ENCODE measurements at places on chromosomes 2 and 18.

DNA sequence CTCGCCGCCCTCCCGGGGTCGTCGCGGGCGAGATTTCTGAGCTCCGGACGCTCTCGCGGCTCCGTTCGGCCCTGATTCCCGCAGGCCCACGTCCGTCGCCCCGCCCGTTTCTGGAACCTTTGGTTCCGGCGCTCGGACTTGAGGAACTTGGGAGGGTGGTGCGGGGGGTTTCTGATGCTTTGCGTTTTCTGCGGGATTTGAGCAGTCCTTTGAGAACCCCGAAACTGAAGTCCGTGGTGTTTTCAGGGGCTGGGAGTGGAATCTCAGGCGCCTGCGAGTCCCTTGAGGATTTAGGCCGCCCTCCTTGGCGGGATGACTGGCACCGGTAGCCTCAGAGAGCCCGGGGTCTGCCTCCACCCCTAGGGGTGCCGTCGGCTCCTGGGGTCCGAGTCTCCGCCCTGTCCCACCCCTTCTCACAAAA is 336 bp downstream of the THNSL2 start:
- DNase-seq: peak; percentile 53

GRCh38 chr2:186426153-186427016 is 59.7 kb upstream of the ZC3H15 start:
- no peak for DNase-seq

GRCh38 chr2:218623366-218623705 is 15.6 kb downstream of the PLCD4 start:
- no peak for DNase-seq

DNA sequence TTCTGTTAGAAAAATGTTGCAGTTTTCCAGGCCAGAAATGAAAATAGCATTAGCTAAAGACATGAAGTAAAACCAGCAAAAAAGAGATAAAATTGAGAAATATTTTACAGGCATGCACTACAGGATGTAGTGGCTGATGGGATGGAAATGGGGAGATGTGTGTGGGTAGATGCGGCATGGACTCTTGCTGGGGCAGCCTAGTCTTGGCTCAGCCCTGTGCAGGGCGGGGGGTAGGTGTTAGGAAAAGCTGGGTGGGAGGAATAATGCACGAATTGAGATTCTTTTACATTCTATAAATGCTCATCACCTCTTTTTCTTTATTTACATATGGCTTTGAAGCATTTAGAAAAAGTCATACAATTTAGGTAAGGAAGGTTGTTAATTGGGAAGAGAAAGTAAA is 334.2 kb downstream of the NUP35 start:
- no peak for DNase-seq

- no peak for DNase-seq
These were observed 156.8 kb upstream of the UNC80 start for GRCh38 chr2:209614690-209615369.

DNA sequence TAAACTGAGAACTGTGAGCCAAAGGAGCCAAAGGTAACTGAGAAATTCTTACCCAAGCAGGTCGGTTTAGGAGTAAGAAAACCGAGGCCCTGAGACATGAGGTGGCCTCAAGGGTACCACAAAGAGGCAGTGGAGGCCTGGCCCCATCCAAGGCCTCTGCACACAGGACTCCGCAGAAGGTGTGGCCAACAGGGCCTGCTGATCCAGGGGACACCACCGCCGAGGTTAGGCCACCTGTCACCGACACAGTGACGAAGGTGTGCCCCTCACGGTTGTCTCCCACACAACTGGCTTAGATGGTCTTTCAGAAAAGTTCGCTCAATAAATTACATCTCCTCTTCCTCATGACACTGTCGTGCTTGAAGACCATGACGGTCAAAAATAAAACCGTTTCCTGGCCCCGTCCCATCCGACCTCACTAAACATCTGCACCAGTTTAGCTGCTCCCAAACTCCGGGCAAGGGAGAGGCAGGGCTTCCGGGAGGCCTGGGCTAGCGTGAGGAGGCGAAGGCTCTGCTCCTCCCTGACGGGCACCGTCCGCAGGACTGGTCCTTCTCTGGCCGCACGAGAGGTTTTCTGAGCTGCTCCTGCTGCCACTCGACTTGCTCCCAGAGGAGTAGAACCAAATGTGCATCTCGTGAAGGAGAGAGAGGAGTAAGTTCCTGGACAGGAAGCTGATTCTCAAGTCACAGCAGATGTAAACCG is 442.0 kb downstream of the EIPR1 start:
- no peak for DNase-seq

GRCh38 chr18:43001821-43002220 is 113.7 kb downstream of the RIT2 start:
- DNase-seq: no peak

GRCh38 chr2:218149848-218150440 is 16.8 kb downstream of the CXCR1 start:
- DNase-seq: no peak

GRCh38 chr2:46377666-46378560 is 80.7 kb downstream of the EPAS1 start:
- DNase-seq: no peak

DNA sequence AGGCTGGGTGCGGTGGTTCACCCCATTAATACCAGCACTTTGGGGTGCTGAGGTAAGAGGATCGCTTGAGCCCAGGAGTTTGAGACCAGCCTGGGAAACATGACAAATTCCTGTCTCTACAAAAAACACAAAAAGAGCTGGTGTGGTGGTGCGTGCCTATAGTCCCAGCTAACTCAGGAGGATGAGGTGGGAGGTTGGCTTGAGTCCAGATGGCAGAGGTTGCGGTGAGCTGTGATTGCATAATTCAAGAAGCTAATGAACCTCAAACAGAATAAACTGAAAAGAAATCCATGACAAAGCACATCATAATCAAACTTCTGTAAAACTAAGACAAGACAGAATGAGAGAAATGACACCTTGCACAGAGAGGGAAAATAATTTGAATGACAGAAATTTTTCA is 54.8 kb downstream of the SEMA4F start:
- no peak for DNase-seq

DNA sequence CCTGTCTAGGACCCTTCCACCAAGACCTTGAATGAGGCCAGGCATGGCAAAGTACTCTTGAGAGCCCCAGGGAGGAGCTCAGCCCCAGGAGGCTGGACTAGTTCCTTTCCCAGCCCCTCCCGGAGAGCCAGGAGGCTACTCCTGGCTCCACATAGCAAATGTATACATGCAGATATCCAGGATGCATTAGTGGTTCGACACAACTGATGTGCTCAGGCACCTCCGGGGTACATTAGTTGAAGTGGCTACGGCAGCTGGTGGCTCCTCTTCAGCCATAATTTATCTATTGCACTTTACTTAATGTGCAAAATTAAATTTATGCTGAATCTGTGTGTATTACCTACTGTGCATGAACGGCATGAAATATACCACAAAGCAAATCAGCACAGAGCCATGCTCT is 182.8 kb upstream of the MEIS1 start:
- no peak for DNase-seq

- DNase-seq: no peak
These were observed 58.5 kb downstream of the INPP5D start for GRCh38 chr2:233118648-233119000.

DNA sequence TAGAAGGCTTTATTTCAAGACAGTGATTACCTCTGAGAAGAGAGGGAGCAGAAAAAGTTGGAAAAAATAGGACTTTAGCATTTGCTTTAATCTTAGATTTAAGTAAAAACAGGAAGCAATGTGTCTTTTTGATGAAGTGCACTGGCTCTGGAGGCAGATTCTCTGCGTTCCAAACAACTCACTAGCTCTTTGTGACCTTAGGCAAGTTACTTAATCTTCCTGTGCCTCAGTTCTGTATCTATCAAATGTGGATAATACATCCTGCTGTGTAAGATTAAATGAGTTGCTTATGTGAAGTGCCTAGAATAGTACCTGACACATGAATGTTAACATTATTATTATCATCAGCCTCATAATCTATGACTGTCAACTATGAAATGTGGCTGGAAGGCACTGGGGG is 42.3 kb downstream of the RPRD1A start:
- DNase-seq: no peak

GRCh38 chr2:237979331-237979730 is 12.5 kb downstream of the UBE2F start:
- DNase-seq: no peak

DNA sequence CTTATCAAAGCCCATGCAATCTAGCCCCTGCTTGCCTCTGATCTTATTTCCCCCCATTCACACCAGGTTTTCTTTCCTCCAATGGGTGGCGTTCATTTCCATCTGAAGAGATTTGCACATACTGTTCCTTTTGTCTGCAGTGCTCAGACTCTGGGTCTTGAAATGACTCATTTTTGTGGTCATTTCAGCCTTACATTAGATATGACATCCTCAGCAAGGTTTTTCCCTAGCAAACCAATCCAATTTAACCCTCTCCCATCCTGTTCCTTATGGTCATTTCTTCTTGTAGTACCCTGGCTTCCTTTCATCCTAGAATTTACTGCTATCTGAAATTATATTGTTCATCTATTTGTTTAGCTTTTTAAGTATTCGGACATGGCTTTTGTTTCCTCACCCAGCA is 42.5 kb upstream of the SCN1A start:
- DNase-seq: no peak

GRCh38 chr2:32523686-32524085 is 104.2 kb upstream of the TTC27 start:
- no peak for DNase-seq

DNA sequence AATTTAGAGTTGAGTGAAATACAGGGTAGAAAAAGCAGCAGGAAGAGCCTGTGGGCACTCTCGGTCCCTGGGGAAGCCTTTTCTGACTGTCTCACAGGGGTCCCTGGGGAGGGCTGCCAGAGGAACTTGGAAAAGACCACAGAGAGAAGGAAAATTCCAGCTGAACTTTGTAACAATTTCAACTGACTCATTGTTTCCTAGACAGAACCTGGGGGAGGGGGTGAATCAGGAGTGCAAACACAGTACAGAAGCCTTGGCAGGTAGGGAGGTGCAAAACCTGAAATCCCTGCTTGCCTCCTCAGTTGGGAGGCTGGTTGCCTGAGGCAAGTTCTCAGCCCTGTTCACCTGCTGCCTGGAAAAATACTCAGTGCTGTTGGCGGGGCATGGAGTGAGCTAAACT is 106.8 kb downstream of the GRB14 start:
- no peak for DNase-seq

- DNase-seq: no peak
These were observed 179.4 kb downstream of the INHBB start for GRCh38 chr2:120525056-120526046.

- DNase-seq: no peak
These were observed 178.1 kb downstream of the SLC8A1 start for GRCh38 chr2:40273734-40274182.

GRCh38 chr2:5093056-5093455 is 599.1 kb upstream of the SOX11 start:
- DNase-seq: no peak

- DNase-seq: no peak
These were observed 275.1 kb downstream of the CDH20 start for GRCh38 chr18:61608316-61608715.

- peak; percentile 90 for DNase-seq
These were observed 1.8 kb upstream of the AGBL5 start for GRCh38 chr2:27049422-27050280.

GRCh38 chr18:79529296-79529695 is 133.6 kb downstream of the NFATC1 start:
- no peak for DNase-seq

- DNase-seq: no peak
These were observed 159.7 kb upstream of the GLI2 start for GRCh38 chr2:120575966-120576365.

DNA sequence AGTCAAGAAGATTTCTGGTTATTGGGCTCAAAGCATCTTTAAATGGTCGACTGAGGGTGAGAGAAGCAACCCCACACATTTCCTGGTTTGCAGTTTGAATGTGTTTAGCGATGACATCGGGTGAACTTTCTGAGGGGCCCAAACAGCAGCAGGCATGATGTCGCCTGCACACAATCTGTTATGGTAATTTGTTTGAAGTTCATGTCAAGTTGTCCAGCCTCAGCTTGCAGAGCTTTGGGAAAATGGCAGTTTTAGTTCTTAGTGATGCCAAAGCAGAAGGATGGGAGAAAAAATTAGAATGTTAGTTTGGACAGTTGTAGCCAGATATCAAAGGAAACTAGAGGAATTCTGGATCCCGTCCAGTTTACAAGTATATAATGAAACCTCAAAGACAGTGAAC is 284.6 kb downstream of the MBD5 start:
- DNase-seq: no peak
